Immature natural killer cell (primary cell): ENCODE measurements at places on chromosomes 2 and 18. TPM values are rescaled to one million over a fixed set of nuclear protein-coding genes. Genes with fewer than 3 reads are reported as not detected.

DNA sequence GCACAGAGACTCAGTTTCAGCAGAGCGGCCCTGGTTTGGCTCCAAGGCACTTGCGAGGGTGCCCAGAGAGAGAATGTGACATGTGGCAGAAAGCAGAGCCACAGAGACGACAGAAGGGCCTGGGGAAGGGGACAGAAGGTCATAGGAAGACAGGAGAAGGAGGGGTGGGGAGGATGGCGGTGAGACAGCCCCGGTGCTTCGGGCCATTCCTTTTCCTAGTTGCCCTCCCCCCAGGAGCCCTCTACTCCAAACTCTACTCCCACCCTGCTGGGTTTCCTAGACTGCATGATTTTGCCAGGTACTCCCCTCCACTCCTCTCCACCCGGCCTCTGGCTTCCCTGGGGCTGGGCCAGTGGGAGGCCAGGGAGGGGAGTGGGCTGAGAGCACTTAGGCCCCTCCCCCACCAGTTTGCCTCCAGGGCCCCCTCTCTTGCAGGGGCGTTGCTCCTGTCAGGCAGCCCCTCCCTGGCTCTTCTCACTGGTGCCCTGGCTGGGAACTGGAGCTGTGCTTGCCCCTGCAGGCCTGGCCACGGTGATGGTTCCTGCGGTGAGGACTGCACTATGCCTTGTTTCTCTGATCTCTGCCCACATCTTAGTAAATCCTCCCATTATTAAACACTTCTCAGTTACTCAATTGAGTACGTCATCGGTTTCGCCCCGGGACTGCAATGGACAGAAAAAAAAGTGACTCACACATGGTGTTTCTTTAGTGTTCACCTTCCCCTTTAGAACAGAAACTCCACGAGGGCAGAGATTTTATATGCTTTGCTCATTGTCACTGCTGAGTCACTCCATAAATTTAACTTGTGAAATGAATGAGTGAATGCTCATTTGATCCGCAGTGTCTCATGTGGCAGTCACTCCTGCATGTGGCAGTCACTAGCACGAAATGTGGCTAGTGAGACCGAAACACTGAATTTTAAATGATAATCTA, 58.7 kb upstream of the SP3 start:
- no peak for DNase-seq
- no peaks in the 10 kb centered on the region for H3K36me3 ChIP-seq
- H3K4me3 ChIP-seq, result no peak overlapping the region
- H3K27me3 ChIP-seq, result no peaks in the 10 kb centered on the region
- no peaks in the 10 kb centered on the region for H3K4me1 ChIP-seq
- H3K27ac ChIP-seq, result no peak overlapping the region

Gene ACVR1C
- not detected for polyA plus RNA-seq

- H3K27ac ChIP-seq, result no peak overlapping the region
- H3K4me3 ChIP-seq, result no peak overlapping the region
- H3K4me1 ChIP-seq, result peaks cover 40% of the 10 kb centered on the region
- DNase-seq, result no peak
Measured at GRCh38 chr2:68046224-68046623, 16.6 kb downstream of the C1D start.

Gene RIT2
- polyA plus RNA-seq, result not detected

- H3K27me3 ChIP-seq, result no peaks in the 10 kb centered on the region
- H3K4me3 ChIP-seq, result no peak overlapping the region
- no peak overlapping the region for H3K27ac ChIP-seq
- H3K4me1 ChIP-seq, result no peaks in the 10 kb centered on the region
- DNase-seq, result no peak
Measured at GRCh38 chr2:167430447-167430846, 542.2 kb downstream of the XIRP2 start.

Gene GULP1
- polyA plus RNA-seq, result not detected
